Lung (tissue), 17 donors: ENCODE measurements at places on chromosomes 6 and 20.

- DNase-seq: no peak
Measured at GRCh38 chr6:163958646-163959045, 544.1 kb downstream of the QKI start.

- DNase-seq: no peak
Measured at GRCh38 chr6:15839969-15840541, 177.2 kb upstream of the DTNBP1 start.

DNA sequence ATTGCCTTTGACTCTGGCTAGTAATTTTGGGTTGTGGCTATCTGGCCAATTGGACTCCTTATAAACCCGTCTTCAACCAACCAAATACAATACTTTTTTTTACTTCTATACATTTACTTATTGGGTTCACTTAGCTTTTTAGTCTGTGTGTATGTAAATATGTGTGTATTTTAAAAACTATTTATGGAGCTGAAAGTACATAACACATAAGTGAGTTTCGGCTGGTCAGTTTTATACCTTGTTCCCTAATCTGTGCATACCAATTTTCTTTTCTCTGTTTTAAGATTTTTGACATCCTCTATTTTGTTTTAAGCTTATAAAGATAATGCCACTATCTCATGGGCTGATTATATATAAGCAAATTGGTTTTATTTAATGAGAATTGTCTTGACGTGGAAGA, 129.5 kb downstream of the LRRC1 start:
- no peak for DNase-seq

GRCh38 chr20:35318502-35319157, 26.4 kb upstream of the FAM83C start:
- no peak for DNase-seq

DNA sequence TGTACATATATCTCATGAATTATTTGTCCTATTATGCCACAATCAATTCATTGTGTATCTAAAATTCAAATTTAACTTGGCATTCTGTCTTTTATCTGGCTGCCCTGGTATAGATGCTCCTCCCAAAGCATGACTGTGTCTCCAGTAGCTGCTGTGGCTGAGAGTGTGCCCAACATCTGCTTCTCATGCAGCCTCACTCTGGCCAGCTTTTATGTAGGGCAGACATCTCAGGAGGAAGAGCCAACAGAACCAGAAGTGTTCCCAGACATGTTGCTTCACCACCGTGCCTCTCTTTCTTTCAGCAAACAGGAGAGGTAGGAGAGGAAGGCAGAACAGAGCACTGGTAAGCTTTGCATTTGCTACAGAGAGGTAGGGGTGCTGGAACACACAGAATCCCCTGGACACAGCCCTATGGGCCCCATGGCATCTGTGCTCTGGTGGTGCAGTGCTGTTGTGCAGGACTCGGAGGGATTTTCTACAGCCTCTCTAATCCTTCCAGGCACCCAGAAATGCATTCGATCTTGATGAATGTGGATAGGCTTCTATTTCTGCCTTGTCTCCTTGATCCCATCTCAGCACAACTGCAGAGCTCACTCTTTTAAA, 637.1 kb downstream of the UTRN start:
- DNase-seq: peak; percentile 36

DNA sequence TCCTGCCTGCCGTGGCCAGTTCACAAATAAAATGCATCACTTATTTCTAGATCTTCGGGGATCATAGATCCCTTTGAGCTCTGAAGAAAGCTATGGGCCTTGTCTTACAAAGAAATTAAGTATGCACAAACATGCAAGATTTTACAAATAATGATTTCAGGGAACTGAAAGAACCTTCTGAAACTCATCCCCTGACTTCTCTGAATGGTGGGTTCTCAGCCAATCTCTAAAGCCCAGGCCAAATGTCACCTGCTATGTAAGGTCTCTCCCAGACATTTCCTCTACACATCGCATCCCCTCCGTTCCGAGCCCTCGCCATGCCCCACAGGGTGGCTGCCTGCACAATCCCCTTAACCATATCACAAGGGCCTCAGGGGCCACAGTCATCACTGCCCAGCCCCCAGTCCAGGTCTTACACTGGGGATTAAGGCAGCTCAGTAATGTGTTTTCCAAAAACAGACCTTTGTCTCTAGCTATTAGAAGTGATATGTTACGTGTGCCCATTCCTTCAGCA, 16.1 kb upstream of the ANKRD60 start:
- DNase-seq: no peak

- DNase-seq: peak; percentile 89
Measured at GRCh38 chr20:47559141-47559540, 57.5 kb downstream of the NCOA3 start.

GRCh38 chr20:42938441-42939205, 251.1 kb downstream of the PTPRT start:
- DNase-seq: peak; percentile 66

DNA sequence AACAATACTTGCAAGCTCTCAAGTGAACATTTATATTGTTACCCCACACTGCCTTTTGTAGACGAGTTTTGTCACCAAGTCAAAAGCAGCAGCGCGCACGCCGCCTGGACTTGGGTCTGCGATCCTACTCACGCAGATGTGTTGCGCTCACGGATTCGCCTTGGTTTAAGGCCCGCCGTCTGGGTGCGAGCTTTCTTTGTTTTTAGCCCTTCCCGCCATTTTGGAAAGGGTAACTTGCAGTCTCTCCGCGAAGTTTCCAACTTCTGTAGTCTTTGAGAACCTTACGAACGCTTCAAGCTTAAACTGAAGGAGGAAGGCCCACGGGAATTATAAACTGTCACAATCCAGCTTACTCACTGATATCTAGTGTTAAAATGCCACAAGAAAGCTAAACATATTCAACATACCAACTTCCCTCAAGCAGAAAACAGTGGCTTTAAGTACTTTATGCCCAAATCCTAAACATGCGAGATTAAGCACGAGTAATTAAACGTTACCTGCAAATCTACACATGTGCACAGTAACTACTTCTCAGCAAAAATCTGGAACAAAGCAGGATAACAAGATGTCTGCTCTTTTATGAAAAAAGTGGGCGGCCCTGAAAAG, 80.4 kb upstream of the BTN3A2 start:
- peak; percentile 86 for DNase-seq

GRCh38 chr20:41991412-41991811, 373.2 kb upstream of the CHD6 start:
- DNase-seq: no peak

- no peak for DNase-seq
Measured at GRCh38 chr6:79705456-79705995, 74.4 kb downstream of the SH3BGRL2 start.

- no peak for DNase-seq
Measured at GRCh38 chr20:61185181-61185580, 66.9 kb upstream of the CDH4 start.

DNA sequence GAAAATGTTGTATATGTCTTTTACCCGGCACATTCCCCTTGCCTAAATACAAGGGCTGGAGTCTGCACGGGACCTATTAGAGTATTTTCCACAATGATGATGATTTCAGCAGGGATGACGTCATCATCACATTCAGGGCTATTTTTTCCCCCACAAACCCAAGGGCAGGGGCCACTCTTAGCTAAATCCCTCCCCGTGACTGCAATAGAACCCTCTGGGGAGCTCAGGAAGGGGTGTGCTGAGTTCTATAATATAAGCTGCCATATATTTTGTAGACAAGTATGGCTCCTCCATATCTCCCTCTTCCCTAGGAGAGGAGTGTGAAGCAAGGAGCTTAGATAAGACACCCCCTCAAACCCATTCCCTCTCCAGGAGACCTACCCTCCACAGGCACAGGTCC, 11.3 kb upstream of the MAPRE1 start:
- DNase-seq: no peak

DNA sequence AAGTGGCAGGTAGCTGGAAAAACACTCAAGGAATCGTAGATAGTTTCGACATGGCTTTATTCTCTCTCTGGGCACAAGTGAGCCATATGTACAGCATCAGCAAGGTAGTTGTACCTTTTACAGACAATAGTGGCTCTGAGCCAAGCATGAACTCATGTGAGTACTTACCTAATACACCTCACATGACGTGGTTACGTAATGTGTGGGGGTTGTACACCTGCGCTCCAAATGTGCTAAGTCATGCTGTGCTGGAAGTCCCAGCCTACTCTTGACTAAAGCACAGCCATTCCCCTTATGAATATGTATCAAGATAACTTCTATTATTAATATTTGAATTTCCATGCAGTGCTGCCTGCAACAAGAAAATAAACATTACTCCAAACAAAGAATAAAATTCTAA, 78.8 kb upstream of the HMGN3 start:
- no peak for DNase-seq

DNA sequence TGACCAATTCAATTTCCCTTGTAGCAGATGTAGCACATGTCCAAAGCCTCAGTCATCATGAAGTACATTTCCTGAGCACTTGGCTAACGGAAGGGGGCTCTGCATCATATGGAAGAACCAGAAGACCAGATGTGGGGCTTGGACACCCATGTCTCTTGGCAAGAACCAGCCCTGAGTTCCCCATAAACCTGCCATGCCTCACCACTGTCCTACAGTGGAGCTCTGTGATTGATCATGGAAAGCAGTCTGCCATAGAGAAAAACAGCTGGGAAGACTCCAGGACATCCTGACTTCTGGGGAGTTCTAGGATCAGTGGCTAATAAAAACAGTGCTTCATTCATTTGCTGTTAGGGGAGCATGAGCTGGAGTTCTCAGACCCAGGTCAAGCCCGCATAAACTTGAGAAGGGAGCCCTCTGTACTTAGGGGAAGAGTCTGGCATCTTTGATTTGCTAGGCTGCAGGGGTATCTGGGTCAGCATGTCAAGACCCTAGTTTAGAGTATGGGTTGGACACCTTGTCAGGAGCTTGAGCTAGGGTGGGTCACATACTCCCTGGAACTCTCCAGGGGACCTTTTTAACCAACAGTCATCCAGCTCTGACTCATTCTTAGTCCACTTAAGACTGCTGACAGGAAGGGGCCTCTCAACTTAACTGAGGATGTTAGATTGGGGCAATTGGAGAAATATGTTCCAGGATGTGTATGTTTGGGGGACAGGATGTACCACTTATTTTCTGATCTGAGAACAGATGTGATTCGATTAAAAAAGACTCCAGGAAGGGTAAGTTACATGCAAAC, 26.3 kb upstream of the TRAM2 start:
- DNase-seq: no peak

DNA sequence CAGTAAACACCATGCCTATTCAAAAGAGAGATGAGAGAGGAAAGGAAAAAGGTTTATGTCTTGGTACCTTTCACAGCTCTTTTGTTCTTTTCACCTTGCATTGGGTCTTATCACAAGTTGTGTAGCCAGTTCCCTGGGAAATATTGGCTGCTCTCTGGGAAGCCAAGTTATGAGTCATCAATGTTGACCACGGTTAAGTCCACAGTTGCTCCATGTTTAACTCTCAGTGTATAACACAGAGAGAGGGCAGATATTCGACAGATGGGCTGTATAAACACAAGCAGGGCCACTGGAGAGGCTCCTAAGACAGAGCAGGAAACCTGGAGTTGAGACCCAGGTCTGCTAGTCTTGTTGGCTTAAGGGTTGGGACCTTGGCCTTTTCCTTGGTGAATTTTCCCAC, 718.6 kb downstream of the QKI start:
- no peak for DNase-seq

- DNase-seq: no peak
Measured at GRCh38 chr6:63814459-63814858, 178.9 kb downstream of the PHF3 start.

DNA sequence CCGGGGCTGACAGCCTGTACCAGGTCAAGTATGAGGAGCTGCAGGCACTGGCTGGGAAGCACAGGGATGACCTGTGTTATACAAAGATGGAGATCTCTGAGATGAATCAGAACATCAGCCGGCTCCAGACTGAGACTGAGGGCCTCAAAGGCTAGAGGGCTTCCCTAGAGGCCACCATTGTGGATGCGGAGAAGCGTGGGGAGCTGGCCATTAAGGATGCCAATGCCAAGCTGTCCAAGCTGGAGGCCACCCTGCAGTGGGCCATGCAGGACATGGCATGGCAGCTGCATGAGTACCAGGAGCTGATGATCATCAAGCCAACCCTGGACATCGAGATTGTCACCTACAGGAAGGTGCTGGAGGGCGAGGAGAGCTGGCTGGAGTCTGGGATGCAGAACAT, 46.8 kb downstream of the KIAA0319 start:
- DNase-seq: no peak

GRCh38 chr6:104908888-104909525, 47.9 kb upstream of the LIN28B start:
- DNase-seq: no peak

GRCh38 chr6:11142296-11143027, 30.9 kb upstream of the ERVFRD-1 start:
- DNase-seq: no peak

DNA sequence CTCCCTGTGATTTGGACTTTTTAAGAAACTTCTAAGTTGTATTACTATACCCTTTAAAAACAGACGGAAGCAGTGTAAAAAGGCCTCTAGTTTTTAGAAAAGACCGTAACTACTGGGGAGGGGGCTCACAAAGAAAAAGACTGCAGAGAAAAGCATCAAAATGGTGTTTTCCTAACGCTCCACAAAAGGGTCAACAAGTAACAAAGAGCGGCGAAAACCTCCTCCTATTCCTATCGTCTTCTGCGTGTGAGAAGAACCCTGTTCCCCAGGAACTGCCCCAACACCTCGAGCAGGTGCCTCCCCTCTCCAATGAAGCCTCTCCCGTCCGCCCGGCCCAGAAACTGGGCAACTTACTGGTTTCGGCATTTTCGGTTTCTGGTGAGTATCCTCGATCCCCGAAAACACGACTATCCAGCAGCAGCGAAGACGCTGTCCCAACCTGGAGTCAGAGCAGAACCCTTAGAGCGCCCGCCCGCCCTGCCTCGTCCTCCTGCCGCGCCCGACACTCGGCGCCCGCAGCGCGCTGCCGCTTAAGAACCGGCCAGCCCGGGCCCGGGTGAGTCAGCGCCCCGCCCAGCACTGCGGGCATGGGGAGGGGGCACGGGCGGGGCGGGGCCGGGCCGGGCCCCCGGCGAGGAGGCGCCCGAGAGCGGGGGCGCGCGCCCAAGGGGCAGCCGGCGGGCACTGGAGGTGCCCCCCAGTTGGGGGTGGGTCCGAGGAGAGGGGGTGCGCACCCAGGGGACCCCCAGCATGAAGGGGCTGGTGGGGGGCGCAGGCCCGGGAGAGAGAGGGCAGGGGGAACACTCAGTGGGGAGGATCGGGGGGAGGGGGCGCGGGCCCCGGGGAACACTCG, 1.2 kb downstream of the EZR start:
- peak; percentile 80 for DNase-seq

- no peak for DNase-seq
Measured at GRCh38 chr6:144360401-144360800, 75.3 kb downstream of the UTRN start.

- DNase-seq: no peak
Measured at GRCh38 chr6:105432797-105433196, 29.9 kb upstream of the PREP start.

GRCh38 chr6:166946125-166946524, 10.2 kb downstream of the RNASET2 start:
- no peak for DNase-seq
